ENCODE measurements at places on chromosomes 16 and 17. TPM values are rescaled to one million over a fixed set of nuclear protein-coding genes. Genes with fewer than 3 reads are reported as not detected.

Gene CMTM2
- total RNA-seq: not detected

Gene MPP3
- total RNA-seq: 14.2 TPM

Gene THAP11
- total RNA-seq: 41.9 TPM

Gene ALDH3A1
- 958 TPM for total RNA-seq

Gene SBK1
- 0.37 TPM for total RNA-seq

Gene GINS3
- total RNA-seq: 21.8 TPM

Gene TNK1
- total RNA-seq: 1.3 TPM

Gene CHMP6
- 34.9 TPM for total RNA-seq

Gene SRCIN1
- total RNA-seq: 2.4 TPM

Gene MAF
- total RNA-seq: 0.13 TPM

Gene MARVELD3
- 0.47 TPM for total RNA-seq

Gene GRB7
- 6.9 TPM for total RNA-seq

Gene CES1
- 30.1 TPM for total RNA-seq

Gene CDRT15L2
- total RNA-seq: not detected

Gene GLP2R
- total RNA-seq: 12.5 TPM

Gene KRT33B
- total RNA-seq: not detected

Gene GPR139
- total RNA-seq: not detected

Gene FAM20A
- total RNA-seq: 0.18 TPM

Gene CLEC10A
- not detected for total RNA-seq

Gene CTRL
- total RNA-seq: 1.8 TPM

Gene SLC47A1
- total RNA-seq: 23.1 TPM

Gene HSPB9
- not detected for total RNA-seq

Gene GSPT1
- total RNA-seq: 182 TPM

Gene TPSB2
- not detected for total RNA-seq

Gene EFNB3
- total RNA-seq: 1.6 TPM

Gene KRTAP4-5
- not detected for total RNA-seq

Gene CTCF
- 33.0 TPM for total RNA-seq

Gene WSCD1
- total RNA-seq: 3.4 TPM

Gene CLEC3A
- total RNA-seq: not detected

Gene PABPN1L
- total RNA-seq: not detected

Gene RPL38
- 2,938 TPM for total RNA-seq

Data from A549 treated with CORT108297 at 1 μM for 4 hours (cell line).